ENCODE measurements at places on chromosomes 5 and 9.

- DNase-seq: no peak
These were observed 38.5 kb downstream of the STOM start for GRCh38 chr9:121331549-121331948.

- DNase-seq: no peak
These were observed 33.0 kb upstream of the SLC1A3 start for GRCh38 chr5:36573438-36573837.

DNA sequence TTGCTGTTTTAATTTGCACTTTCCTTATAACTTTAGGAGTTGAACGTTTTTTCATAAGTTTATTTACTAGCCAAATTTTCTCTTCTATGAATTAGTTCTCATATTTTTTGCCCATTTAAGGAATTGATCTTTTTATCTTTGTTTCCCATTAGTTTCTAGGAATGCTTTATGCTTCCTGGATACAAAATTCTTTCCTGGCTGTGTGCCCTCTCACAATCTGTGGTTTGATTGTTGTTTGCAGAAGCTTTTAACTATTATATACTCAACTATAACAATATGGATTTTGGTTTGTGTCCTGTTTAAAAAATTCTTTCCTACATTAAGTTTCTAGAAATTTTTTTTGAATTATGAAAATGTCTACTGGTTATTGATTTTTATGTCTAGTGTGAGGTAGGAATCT lies 206.3 kb downstream of the CSNK1G3 start:
- no peak for DNase-seq

- no peak for DNase-seq
These were observed 361.3 kb upstream of the PTGER4 start for GRCh38 chr5:40318395-40318794.

- no peak for DNase-seq
These were observed 75.4 kb upstream of the SELENOP start for GRCh38 chr5:42887097-42887496.

Measured in hematopoietic multipotent progenitor cell treated with erythropoietin and hydrocortisone succinate and interleukin-3 and kit ligand, for 6 days (in vitro differentiated cells).